ENCODE measurements at places on chromosomes 1 and 21.

DNA sequence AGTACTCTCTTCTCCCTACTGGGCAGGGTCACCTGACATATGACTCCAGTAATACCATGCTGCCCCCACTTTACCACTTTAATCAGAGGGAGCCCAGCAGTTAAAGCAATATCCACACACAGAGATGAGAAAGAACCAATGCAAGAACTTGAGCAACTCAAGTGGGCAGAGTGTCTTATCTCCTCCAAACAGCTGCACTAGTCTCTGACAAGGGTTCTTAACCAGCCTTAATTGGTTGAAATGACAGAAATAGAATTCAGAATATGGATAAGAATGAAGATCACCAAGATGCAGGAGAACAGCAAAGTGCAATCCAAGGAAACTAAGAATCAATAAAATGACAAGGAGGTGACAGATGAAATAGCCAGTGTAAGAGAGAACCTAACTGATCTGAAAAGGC, 91.0 kb downstream of the KCNT2 start:
- no peak for DNase-seq

DNA sequence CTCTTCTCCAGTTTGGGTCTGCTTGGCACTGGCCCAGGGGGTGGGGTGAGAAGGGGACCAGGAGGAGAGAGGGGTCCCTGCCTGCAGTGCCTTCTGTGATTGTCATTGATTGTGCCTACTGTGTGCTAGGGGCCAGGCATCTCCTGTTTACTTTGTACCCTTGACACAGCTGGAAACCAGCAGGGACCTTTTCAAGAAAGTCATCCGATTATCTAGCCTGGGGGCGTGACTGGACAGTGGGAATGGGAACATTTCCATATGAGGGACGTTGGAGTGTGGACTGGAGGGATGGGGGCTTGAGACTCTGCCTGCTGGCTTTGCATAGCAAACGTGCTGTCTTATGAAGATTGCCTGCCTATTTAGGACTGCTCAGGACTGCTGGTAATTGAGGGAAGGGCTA, 19.8 kb upstream of the DMBX1 start:
- no peak for DNase-seq

- DNase-seq: no peak
These were observed 96.3 kb upstream of the KLHDC7A start for GRCh38 chr1:18384471-18384870.

DNA sequence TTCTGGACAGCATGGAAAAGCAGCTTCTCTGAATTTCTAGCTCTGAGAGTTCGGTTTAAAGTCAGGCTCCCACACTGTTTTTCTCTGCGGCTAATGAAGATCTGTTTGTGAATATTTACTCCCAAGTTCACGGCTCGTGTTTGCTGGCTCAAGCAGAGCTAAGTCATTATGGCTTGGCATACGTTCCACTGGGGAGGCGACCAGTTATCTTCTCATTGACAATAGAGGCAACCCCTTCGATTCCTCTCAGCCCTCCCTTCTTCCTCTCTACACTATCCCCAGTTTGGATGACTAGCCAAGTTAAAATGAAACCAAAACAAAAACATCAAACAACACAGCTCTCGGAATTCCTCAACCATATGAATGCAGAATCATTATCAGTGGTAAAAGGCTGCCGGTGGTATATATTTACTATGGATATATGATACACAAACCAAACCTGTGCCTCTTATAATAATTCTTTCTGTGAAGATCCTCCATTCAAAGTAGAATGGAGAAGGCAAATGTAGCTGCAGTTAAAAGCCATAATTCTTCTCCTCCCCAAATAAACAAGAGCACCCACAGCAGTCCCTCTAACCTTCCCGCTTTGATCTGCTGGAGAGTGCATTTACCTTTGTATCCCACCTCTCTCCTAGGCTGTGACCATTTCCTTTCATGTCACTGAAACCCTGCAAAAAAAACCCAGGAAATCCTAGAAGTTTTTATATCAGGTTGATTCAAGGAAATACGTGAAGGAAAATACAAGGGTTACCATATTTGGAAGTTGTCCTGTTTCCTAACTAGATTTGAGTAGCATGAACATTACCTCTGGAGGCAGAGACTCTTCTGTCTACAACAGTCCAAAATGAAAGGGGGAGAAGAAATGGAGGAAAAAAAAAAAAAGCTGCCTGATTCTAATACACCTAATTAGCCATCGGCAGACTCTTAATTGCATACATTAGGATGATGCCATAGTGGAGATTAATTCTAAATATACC, 108.3 kb upstream of the USH2A start:
- DNase-seq: no peak

DNA sequence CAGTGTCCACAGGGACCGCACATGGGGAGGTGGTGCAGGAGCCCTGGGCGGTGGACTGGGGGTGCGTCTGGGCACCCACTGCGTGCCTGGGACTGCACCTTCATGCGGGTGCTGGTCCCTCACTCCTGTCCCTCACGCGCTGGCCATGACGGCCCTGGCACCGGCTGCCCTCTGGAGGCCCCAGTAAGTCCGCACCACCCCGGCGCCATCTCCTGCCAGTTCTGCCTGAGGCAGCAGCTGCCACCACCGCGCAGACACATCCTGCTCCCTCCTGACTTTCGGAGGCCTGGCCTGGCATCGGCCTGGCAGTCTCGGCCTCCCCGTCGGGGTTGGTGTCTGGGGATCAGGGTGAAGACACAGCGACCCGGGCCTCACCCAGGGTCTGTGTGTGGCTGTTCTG, 64.8 kb downstream of the MORN1 start:
- no peak for DNase-seq

DNA sequence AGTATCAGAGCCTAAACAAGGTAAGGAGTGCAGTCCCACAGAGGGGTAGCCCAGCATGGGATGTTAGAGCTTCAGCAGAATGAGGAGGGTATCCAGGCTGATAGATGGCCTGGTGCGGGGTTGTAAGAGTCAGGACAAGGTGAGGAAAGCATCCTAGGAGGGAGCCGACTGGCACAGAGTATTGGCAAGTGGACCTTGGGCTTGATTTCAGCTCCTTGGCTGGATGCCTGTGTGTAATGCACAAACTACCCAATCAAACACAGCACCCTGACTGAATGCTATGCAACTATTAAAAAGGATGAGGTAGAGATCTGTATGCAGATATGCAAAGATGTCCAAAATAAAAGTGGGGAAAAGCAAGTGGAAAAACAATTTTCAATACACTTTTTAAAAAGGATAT, 18.0 kb downstream of the DENND2C start:
- no peak for DNase-seq

DNA sequence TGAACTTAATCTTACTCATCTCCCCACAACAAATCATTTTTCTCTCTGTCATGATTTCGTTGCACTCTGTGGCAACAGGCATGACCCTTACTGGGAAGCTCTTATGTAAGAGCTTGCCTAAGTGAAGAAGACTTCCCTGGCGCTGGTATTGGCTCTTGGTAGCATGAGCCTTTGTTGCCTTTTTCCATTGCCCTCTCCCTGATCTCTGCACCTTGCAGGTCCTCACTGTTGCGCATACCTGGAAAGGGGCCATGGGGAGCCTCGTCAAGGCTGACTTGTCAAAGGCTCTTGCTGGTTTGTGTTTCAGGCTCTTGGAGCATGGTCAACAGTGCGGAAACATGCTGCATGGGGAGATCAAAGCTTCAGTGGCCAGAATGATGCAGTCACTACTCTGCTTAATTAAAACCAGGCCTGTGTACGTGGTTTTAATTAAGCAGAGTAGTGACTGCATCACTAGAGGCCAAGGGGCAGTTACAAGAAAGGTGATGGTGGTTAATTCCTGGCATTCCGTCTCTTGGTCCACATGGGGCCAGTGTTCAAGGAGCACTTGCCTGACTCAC, 141.3 kb downstream of the SPATA46 start:
- no peak for DNase-seq

GRCh38 chr1:246617768-246618167, 51.5 kb downstream of the CNST start:
- DNase-seq: no peak

GRCh38 chr1:232385221-232385620, 244.7 kb downstream of the SIPA1L2 start:
- no peak for DNase-seq

DNA sequence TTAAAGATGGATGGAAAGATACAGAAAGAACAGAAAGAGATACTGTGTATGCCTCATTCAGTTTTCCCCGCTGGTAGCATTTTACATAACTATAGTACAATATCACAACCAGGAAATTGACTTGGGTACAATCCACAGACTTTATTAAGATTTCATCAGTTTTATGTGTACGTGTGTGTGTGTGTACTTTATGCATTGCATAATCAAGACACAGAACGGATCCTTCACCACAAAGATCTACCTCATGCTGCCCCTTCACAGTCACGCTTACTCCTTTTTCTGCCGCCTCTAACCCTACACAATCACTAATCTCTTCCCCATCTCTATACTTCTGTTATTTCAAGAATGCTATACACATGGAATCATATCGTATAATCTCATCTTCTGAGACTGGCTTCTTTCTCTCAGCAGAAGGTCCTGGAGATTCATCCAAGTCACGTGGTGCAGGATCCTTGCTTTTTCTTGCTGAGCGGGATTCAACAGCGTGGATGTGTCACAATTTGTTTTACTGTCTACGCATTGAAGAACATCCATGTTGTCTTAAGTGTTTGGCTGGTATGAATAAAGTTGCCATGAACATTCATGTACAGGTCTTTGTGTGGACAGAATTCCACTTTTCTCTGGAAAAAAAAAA, 76.7 kb downstream of the SLC35F3 start:
- no peak for DNase-seq

DNA sequence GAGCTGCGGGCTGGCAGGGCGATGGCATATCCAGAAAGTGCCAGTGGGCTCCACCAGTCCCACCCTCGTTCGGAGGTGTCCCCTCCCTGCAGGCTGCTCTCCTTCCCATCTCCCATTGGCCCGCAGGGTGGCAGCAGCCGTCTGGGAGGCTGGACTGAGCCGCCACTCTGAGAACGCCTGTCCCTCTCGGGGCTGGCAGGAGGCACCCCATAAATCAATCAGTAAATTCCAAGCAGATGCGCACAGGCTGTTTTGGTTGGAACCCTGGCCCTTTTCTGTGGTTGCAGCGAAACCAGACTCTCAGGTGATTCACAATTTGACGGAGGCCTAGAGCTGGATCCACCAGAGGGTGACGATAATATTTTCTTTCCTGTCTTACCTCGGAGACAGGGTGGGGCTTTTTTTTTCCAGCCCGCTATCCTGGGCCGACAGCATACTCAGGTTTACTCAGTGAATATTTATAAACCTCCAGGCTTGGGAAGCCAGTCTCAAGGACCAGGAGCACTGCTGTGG, 99.7 kb downstream of the GLIS1 start:
- DNase-seq: no peak

- peak; percentile 73 for DNase-seq
These were observed 420 bp downstream of the CFAP57 start for GRCh38 chr1:43172527-43172972.

DNA sequence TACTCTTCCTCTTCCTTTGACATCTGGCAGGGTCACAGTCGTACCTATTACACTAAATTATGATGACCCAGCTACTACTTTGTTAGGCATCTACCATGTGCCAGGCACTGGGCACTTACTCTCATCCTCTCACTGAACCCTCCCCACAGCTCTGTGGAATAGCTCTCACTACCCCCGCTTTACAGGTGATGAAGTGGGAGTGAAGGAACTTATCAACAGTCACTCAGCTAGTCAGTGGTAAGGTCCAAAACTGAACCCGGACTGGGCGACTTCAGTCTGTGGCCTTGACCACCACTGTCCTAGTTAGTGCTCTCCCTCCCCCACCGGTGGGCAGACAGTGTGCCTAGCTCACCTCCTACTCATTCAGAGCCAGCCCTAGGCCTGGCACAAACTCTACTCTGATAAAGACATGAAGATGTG, 12.3 kb downstream of the ADGRB2 start:
- DNase-seq: no peak

- no peak for DNase-seq
These were observed 105.1 kb upstream of the TLR5 start for GRCh38 chr1:223248001-223248769.

DNA sequence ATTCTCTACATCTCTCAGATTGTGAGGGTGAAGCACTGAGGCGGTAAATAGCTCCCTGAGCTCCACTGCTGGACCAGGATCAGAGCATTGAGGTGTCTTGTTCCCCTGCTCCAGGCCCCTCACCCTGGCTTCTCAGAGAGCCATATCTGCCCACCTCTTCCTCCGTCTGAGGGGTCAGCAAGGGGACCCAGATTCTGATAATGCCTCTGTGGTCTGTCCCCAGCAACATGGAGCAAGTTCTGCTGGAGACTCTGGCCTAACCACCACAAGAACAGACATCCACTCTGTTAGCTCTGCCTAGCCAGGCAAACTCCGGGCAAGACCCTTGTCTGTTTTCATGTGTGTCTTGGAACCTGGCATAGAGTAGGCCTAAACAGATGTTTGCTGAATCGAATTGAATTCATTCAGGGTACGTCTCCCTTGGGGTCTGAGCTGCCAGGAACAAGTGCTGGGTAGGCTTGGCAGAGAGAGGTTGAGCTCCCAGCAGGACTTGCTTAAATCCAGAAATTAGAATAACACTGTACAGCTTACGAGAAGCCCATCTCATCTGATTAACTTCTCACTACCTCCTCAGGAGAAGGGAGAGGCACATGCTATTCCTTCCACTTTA, 2.3 kb downstream of the TRAF5 start:
- DNase-seq: no peak
